ENCODE measurements at places on chromosomes 2 and 18. TPM values are rescaled to one million over a fixed set of nuclear protein-coding genes. Genes with fewer than 3 reads are reported as not detected.

DNA sequence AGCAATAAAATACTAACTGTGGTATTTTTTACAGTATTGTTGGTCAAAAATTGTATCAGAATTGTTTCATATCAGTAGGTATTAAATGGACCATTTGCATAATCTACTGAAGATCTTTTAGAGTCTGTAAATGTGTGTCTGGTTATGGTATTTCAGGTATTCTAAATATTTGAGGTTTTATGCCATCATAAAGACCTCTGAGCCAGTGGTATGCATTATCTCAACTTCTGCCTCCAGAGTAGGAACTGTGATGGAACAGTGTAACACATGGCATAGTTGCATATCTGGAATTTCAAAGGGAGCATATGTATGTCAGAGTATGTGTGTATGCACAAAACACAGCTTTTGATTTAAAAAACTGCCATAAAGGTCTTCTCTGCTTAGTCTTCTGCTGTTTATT, 15.4 kb downstream of the GREB1L start:
- no peak for DNase-seq

GRCh38 chr2:226669249-226669648, 130.4 kb downstream of the IRS1 start:
- DNase-seq = no peak

DNA sequence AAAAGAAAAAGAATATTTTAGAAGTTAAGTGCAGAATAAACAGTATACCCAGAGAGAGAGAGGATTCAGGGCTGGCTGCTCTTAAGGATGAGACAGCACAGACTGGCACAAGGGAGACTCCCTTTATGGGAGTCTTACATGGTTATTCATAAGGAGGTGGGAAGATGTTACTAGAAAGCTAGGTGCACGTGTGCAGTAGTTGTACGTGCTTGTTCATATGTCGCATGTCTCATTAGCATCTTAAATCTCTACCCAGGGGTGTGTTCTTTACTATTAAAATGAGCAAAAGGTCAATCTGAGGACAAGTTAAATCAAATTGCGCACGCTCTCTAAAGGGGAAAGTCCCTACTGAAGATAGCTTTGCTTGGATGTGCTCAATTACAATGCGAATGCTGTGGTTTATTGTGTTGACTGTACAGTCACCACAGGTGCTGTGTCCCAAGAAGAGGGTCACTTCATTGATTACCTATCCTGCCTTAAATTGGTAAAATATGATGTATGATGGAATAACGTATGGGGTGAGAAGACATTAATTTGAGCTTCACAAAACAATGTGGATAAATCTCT, 368.0 kb upstream of the SPHKAP start:
- no peak for DNase-seq

DNA sequence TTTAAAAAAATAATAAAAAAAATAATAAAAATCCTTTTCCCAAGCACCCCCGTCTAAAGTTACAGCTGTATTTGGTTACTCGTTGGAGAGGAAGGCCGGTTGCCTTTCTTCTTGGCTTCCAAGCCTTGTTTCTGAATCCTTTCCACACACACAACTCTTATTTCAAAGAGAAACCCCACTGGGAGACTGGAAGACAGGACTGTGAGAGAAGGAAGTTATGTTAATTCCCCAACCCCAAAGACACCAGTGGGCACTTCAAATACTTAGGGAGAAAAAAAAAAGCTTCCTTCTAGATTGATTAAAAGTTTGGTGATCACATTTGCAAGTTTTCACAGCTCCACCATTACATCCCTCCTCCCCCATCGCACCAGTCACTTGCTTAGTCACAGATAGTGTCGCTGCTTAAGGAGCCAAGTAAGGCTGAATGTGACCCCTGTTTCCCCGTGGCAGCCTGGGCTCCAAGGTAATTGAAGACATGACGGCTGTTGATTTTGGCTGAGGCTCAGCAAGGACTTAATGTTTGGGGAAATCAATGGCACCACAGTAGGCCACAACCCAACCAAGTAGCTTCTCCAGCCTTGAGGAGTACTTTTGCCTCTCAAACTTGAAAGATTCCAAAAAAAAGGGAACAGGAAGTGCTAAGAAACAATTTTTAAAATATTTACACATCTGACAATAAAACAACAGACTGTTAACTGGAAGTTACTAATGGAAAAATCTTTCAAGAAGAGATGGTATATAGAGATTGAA, 40.8 kb upstream of the FRZB start:
- DNase-seq = no peak

DNA sequence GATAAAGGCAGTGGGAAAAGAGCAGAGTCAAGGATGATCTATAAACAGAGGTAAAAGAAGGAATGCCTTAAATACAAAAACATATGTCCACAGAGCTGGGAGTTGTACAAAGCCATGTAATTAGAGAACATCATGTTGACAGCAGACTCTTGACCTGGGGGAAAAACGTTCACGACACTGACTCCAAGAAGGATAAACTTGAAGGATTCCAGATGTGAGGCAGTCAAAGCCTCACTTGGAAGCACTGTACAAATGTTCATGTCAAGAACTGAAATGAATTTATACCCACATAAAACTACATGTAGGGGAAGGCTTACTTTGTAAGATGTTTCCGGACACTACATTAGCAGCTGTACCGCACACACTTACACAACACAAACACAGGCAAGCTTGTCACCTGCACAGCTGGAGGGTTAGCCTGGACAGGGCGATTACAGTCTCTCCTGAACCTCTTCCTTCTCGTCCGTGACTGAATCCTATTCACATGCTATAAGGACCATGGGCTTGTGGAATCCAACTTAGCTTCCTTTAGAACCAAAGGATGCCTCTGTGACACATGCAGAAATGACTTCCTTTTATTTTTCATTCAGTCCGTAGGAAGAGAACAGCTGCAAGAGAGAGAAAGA, 88.6 kb downstream of the SH3YL1 start:
- no peak for DNase-seq

DNA sequence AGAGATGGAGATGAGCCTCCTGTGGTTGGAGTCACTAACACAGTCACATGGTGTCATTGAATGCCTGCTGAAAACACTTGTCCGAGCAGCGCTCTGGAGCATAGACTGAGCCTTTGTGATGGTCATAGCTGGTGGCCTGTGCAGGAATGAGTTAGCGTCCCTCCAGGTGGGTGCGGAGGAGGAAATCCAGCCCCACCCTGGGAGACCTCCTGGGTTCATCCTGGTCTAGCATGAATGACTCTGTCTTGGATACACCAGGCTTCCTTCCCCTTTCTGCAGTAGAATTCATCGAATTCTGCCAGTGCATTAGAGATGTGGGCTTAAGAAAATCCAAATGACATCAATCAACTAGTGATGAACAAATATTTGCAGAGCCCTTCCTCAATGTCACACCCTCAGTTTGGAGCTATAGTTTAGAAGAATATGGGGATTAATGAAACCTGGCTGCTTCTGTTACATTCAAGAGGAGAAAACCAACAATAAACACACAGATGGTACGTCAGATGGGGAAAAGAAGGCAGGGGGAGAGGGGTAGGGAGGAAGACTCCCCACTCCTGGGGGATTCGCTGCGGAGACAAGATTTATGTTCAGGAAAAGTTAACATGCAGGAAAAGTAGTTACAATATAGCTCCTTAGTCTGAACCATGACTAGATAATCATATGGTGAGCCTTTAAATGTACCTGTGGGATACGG, 136.7 kb downstream of the DDX1 start:
- DNase-seq = no peak

DNA sequence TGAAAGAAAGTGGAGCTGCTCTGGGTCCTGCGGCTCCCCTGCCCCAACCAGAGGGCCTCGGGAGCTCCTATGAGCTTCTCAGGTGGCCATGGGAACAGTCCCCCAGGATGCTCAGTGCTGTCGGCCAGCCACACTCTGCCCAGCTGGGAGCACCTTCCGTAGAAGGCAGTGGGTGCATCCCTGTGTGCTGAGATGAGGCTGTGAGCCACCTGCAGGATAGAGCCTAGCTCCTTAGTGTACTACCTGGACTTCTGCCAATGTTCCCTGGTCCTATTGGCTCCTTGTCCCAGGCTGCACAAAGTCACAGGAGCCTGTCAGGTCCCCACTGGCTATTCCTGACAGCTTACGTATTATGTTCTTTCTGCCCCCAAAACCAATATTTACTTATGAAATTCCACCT, 16.1 kb downstream of the PRELID3A start:
- no peak for DNase-seq

- DNase-seq = no peak
These were observed 178.8 kb downstream of the ANAPC1 start for GRCh38 chr2:111705239-111705638.

DNA sequence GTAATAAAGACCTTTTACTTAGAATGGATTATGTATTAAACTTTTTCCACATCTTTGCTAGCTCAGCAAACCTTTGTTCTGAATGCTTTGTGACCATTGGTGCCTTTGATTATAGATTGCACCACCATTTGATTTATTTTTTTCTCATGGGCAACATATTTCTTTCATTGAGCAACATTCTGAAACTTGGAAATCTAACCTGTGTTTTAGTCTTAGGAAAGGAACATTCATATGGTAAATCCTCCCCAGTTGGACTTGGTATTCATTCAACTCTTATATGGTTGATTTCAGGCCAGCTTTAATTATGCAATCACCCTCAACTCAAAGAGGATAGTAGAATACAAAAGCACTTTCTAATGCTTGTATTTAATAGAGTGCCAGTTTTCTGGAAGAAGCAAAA, 1077.9 kb upstream of the ZEB2 start:
- DNase-seq = no peak

DNA sequence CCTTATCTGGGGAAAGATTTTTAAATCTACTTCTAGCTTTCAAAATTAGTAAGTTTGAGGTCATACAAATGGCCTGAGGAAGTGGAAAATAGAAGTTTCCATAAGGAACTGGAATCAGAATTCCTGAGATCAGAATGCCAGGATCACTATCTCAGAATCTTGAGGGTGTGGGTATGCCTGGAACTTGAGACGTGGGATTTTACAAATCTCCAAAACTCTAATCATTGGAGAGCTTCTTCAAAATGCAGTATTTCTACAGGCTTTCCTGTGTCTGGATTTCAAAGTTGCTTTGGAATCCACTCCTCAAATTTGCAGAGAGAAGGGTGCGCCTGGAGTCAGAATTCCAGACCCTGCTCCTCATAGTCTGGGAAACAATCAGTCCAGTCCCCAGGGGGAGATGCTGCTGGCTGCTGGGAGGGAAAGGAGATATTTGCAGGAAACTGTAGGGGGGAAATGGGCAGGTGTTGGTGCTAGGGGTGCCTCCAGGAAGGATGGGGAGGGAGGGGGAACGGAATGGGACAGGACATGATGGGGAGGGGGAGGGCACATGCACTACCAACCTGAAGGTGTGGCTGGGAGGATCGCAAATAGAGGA, 31.0 kb upstream of the CATIP start:
- DNase-seq = no peak

- no peak for DNase-seq
These were observed 150.9 kb downstream of the CD8B2 start for GRCh38 chr2:106638043-106638442.

- no peak for DNase-seq
These were observed 34.1 kb downstream of the PTH2R start for GRCh38 chr2:208440716-208441115.

- DNase-seq = peak; percentile 16
These were observed 26.4 kb upstream of the MSTN start for GRCh38 chr2:190088917-190089316.

CRYBA2 gene
- total RNA-seq = not detected

GULP1 gene
- total RNA-seq = 8.7 TPM

RIT2 gene
- not detected for total RNA-seq

FAM237A gene
- not detected for total RNA-seq

Measured in right cardiac atrium (tissue), 5 donors.